ENCODE measurements at places on chromosomes 3 and 15.

GRCh38 chr15:34890424-34890823, 79.1 kb downstream of the AQR start:
- DNase-seq: no peak

GRCh38 chr3:66617351-66617750, 116.5 kb upstream of the LRIG1 start:
- DNase-seq: no peak

- no peak for DNase-seq
These were observed 3.7 kb upstream of the SH3BP5 start for GRCh38 chr3:15336057-15336456.

- DNase-seq: no peak
These were observed 244.5 kb downstream of the RBMS3 start for GRCh38 chr3:29525254-29525881.

DNA sequence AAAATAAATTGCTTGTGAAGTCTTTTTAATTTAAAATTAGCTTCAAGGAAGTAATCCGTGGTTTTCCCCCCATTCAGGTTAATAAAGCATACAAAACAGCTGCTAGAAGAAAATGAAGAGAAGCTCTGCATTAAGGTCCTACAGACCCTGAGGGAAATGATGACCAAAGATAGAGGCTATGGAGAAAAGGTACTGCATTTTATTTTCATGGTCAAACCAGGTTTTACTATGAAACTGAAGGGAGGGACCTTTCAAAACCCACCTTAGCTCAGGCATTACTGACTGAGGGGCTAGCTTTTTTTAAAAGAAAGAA, 218.5 kb downstream of the ITPR1 start:
- DNase-seq: no peak

DNA sequence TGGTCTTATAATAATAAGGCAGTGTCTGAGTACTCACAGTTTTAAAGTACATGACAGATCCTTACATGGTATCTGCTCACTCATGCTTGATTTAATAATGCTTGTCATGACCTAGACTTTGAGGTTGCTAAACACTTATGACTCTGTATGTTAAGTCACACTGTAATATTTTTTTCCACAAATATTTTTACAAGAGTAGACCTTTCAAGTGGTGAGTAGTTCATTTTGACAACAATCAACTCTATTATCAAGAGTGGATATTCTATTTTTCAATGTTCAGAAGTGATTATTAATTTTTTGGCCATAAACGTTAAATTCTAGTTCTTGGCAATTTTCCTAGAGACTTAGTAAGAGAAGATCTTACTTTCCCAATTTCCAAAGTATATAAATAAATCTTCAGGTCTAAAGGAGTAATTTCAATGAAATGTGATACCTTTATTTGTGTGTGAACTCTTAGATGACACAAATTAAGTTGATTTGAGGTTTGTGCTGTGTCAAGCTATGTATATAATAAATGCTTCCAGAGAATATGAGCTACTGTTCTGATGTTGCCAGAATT, 104.5 kb downstream of the NLGN1 start:
- DNase-seq: no peak

DNA sequence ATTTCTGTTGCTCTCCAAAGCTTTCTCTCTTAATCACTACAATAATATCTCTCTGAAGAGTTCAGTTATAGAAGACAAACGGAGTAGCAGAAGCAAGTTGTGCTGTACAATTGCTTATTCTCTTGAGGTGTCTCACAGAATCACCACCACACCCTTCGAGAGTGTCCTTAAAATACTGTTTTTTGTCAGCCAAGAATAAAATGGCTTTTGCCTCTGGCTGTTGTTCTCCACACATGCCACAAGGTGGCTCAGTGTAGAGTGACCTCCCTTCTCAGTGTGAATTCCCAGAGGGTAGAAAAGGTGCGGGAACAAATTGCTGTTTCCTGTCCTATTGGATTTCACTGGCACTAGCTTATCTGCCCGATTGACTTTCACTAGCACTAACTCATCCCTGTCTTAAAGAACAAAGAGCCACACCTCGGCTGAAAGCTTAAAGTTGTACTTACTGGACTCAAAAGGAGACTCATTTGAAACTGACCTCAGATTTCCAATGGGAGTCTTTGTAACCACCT, 134.2 kb upstream of the SATB1 start:
- no peak for DNase-seq
